Chondrocyte (in vitro differentiated cells): ENCODE measurements at places on chromosomes 3 and 15.

- no peak overlapping the region for H3K27ac ChIP-seq
- DNase-seq, result no peak
- H3K4me3 ChIP-seq, result no peak overlapping the region
- no peaks in the 10 kb centered on the region for H3K4me1 ChIP-seq
- no peaks in the 10 kb centered on the region for H3K27me3 ChIP-seq
- H3K36me3 ChIP-seq, result no peaks in the 10 kb centered on the region
These were observed 44.7 kb downstream of the CADM2 start for GRCh38 chr3:85003479-85003878.

GRCh38 chr3:143081844-143082778 lies 37.5 kb upstream of the CHST2 start:
- H3K36me3 ChIP-seq, result no peaks in the 10 kb centered on the region
- H3K27me3 ChIP-seq, result no peaks in the 10 kb centered on the region
- no peak overlapping the region for H3K27ac ChIP-seq
- H3K4me1 ChIP-seq, result peaks cover 12% of the 10 kb centered on the region
- no peak for DNase-seq
- H3K4me3 ChIP-seq, result no peak overlapping the region

GRCh38 chr3:98406034-98406433 lies 15.6 kb downstream of the OR5K3 start:
- H3K27me3 ChIP-seq, result no peaks in the 10 kb centered on the region
- no peak overlapping the region for H3K4me3 ChIP-seq
- DNase-seq, result no peak
- no peak overlapping the region for H3K27ac ChIP-seq
- peaks cover 2% of the 10 kb centered on the region for H3K36me3 ChIP-seq
- H3K4me1 ChIP-seq, result no peaks in the 10 kb centered on the region

DNA sequence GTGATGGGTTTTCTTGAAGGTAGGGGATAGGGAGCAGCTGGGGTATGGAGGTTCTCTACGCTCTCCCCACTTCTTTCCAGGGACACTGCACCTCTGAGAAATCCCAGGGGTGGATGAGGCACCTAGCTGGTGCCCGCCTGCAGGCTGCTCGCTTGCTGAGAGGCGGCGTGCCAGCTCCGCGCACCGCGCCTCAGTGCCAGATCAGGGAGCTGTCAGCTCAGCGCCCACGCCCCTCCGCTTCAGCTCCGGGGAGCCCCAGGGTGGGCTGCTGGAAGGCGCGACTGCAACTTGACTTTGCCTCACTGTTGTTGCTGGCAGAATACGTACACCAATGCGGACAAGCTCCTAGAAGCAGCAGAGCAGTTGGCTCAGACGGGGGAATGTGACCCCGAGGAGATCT lies 345.7 kb upstream of the UMPS start:
- H3K36me3 ChIP-seq, result peaks cover 2% of the 10 kb centered on the region
- no peak for DNase-seq
- no peak overlapping the region for H3K27ac ChIP-seq
- H3K4me3 ChIP-seq, result no peak overlapping the region

- no peak overlapping the region for H3K4me3 ChIP-seq
- H3K27ac ChIP-seq, result no peak overlapping the region
- H3K27me3 ChIP-seq, result peaks cover 30% of the 10 kb centered on the region
- H3K4me1 ChIP-seq, result no peaks in the 10 kb centered on the region
- DNase-seq, result no peak
These were observed 96.7 kb upstream of the TP63 start for GRCh38 chr3:189534531-189534930.

DNA sequence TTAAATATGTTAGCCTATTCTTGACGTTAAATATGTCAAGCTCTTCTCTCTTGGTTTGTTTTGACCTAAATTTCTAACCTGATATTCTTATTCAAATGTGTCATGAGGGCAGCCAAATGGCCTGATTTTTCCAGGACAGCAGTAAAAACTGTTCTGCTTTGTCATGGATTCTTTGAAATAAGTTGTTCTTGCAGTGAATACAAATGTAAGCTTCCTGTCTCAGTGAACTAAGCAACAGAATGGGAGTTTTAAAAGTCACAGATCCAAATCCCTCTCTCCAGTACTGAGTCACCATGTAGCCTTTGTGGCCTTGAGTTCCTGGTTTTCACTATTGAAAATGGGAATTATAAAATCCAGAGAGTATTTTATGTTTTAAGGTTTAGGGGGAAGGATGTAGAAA lies 301.8 kb downstream of the NLGN1 start:
- no peak for DNase-seq
- no peak overlapping the region for H3K4me3 ChIP-seq
- no peaks in the 10 kb centered on the region for H3K4me1 ChIP-seq

GRCh38 chr3:139326707-139327106 lies 17.1 kb upstream of the MRPS22 start:
- no peak overlapping the region for H3K27ac ChIP-seq
- peaks cover 4% of the 10 kb centered on the region for H3K4me1 ChIP-seq
- peaks cover 36% of the 10 kb centered on the region for H3K27me3 ChIP-seq
- H3K36me3 ChIP-seq, result no peaks in the 10 kb centered on the region
- no peak overlapping the region for H3K4me3 ChIP-seq
- no peak for DNase-seq

GRCh38 chr3:146682171-146682570 lies 77.0 kb upstream of the PLSCR5 start:
- DNase-seq, result no peak
- H3K27me3 ChIP-seq, result no peaks in the 10 kb centered on the region
- peaks cover 3% of the 10 kb centered on the region for H3K36me3 ChIP-seq
- no peak overlapping the region for H3K27ac ChIP-seq
- H3K4me1 ChIP-seq, result no peaks in the 10 kb centered on the region

DNA sequence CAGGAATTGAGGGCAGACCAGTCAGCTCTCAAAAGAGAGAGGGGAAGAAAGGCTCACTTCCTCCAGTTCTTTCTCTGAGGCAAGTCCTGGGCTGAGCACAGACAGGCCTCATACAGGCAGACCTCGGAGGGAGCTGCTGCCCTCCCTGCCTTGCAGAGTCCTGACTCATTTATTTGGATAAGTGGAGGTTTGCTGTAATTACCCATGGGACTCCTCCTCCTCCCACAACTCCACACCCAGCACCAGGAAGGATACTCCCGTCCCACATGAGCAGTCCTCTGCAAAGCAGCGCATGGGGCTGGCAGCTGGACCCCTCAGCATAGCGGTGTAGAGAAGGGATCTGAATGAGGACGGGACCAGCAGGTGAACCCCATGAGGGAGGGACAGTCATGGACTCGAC lies 13.4 kb upstream of the SCN10A start:
- H3K4me1 ChIP-seq, result peaks cover 14% of the 10 kb centered on the region
- H3K4me3 ChIP-seq, result no peak overlapping the region
- peaks cover 3% of the 10 kb centered on the region for H3K27me3 ChIP-seq
- no peaks in the 10 kb centered on the region for H3K36me3 ChIP-seq

DNA sequence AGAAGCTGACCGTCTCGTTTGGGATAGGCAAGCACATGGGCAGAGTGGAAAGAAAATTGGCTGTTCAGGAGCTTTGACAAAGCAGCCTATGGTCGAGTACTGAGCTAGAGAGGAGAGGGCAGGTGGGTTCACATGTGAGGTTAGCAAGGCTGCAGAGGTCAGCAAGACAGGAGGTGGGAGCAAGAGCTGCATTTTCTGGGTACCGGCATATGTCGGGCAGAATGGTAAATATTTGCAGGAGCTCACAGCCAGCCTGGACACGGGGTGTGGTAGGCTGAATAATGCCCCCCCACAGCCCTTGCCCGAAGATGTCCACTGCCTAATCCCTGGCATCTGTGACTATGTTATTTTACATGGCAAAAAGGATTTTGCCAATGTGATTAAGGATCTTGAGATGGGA lies 8.3 kb downstream of the RARRES1 start:
- no peaks in the 10 kb centered on the region for H3K27me3 ChIP-seq
- peaks cover 4% of the 10 kb centered on the region for H3K36me3 ChIP-seq
- no peak overlapping the region for H3K4me3 ChIP-seq
- no peak for DNase-seq

DNA sequence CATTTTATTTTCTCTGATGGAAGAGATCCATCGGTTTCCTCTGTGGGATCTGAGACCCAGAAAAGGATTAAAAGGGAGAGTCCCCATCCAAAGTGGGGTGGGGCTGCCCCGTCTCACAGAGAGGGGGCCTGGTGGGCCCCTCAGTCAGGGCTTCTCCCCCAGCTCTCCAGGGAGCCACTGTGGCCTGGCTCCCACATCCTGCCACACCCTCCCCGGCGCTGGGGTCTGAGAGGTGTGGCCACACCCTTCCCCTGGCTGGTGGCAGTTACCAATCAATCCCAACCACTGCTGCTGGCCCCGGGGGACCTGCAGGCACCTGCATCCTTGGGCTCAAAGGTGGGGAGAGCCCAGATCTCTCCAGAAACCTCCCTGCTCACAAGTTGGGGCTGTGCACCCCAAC lies 161.8 kb upstream of the IQSEC1 start:
- peaks cover 58% of the 10 kb centered on the region for H3K27me3 ChIP-seq
- no peak overlapping the region for H3K4me3 ChIP-seq
- no peaks in the 10 kb centered on the region for H3K36me3 ChIP-seq
- DNase-seq, result no peak
- H3K4me1 ChIP-seq, result peaks cover 11% of the 10 kb centered on the region
- H3K27ac ChIP-seq, result no peak overlapping the region

DNA sequence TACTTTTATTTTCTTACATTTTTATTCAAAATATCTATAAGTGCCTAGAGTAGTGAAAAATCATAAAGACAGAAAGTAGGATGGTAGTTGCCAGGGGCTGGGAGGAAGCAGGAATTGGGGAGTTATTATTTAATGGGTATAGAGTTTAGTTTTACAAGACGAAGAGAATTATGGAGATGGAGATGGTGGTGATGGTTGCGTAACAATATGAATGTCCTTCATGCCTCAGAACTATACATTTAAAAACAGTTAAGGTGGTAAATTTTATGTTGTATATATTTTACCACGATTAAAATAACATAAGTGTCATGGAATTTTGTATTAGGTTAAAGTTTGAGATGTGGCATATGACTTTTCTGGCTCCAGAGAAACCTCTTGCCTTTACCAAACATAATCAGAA lies 171.4 kb downstream of the MYRIP start:
- H3K36me3 ChIP-seq, result no peaks in the 10 kb centered on the region
- H3K27ac ChIP-seq, result no peak overlapping the region
- no peak for DNase-seq
- H3K4me1 ChIP-seq, result no peaks in the 10 kb centered on the region
- H3K27me3 ChIP-seq, result peaks cover 4% of the 10 kb centered on the region

- H3K4me1 ChIP-seq, result peaks cover 33% of the 10 kb centered on the region
- peak overlapping the region; percentile 22 for H3K27ac ChIP-seq
- no peaks in the 10 kb centered on the region for H3K36me3 ChIP-seq
These were observed 78.3 kb upstream of the CDIN1 start for GRCh38 chr15:36501063-36501678.
